ENCODE measurements at places on chromosomes 5 and 9. TPM values are rescaled to one million over a fixed set of nuclear protein-coding genes. Genes with fewer than 3 reads are reported as not detected.

DNA sequence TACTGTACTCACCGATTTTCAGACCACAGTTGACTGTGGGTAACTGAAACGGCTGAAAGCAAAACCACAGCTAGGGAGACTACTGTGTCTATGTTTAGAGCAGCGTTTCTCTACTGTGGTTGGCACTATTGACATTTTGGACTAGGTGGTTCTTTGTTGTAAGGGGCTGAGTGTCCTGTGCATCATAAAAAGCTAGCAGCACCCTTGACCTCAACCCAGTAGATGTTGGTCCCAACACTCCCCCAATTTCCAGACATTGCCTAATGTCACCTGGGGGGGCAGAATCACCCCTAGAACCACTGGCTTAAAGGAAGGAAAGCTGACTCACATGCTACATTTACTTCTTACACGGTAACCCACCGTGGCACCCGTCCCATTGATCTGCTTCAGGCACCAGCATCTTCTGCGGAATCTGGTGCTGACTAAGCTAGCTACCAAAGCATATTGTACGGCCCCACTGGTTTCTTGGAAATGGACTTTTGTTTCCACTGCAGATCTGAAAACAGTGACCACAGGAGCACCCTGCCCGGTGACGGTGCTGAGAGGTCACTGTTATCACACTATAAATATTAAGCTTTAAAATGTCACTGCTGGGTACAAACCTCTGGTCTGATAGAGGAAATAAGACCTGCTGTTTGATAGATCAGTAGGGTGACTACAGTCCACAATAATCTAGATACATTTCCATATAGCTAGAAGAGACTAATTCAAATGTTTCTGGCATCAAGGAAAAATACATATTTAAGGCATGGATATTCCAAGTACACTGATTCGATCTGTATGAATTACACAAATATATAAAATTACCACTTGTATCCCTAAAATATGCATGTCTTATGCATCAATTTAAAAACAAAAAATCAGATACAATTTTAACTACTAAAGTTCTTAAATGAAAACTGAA is 151.4 kb downstream of the HSD17B3 start:
- H3K4me3 ChIP-seq = no peak overlapping the region
- DNase-seq = peak; percentile 46
- peak overlapping the region; percentile 59 for H3K27ac ChIP-seq
- H3K4me1 ChIP-seq = peaks cover 6% of the 10 kb centered on the region

DNA sequence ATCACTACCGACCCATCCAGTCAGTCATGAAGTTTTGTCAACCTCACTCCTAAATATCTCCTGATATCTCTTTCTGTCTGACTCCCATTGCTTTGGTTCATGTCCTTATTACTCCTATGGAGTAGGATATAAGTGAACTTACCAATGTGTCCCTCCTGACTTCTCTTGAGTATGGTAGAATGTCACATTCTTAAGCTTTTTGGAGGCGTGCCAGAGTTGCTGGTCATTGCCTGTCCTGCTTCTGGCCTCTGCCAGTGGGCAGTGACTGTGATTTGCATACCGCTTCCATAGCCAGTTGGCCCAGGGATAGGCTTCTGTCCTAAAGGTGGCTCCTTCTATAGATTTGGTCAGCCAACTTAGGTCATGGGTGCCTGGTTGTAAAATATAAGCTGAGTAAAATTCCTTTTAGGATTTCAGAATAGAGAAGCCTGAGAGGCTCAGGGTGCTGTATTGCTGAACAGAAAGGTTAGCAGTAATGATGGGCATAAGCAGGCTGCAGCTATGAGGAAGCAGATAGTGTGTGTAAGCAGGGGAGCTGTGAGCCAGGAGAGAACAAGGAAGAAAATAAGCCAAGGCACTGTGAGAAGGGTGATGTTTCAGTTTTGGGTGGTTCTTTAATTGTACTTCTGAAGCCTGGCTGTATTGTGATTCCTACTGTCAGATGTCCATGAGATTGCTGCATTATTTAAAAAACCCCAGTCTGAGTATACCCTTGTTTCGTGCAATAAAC is 16.1 kb upstream of the MARCHF3 start:
- no peaks in the 10 kb centered on the region for H3K27me3 ChIP-seq
- H3K4me3 ChIP-seq = no peak overlapping the region
- H3K36me3 ChIP-seq = no peaks in the 10 kb centered on the region

- no peaks in the 10 kb centered on the region for H3K27me3 ChIP-seq
- no peaks in the 10 kb centered on the region for H3K4me1 ChIP-seq
- peaks cover 5% of the 10 kb centered on the region for H3K36me3 ChIP-seq
Observed at GRCh38 chr9:32455738-32456137, 70.3 kb downstream of the RIGI start.

DNA sequence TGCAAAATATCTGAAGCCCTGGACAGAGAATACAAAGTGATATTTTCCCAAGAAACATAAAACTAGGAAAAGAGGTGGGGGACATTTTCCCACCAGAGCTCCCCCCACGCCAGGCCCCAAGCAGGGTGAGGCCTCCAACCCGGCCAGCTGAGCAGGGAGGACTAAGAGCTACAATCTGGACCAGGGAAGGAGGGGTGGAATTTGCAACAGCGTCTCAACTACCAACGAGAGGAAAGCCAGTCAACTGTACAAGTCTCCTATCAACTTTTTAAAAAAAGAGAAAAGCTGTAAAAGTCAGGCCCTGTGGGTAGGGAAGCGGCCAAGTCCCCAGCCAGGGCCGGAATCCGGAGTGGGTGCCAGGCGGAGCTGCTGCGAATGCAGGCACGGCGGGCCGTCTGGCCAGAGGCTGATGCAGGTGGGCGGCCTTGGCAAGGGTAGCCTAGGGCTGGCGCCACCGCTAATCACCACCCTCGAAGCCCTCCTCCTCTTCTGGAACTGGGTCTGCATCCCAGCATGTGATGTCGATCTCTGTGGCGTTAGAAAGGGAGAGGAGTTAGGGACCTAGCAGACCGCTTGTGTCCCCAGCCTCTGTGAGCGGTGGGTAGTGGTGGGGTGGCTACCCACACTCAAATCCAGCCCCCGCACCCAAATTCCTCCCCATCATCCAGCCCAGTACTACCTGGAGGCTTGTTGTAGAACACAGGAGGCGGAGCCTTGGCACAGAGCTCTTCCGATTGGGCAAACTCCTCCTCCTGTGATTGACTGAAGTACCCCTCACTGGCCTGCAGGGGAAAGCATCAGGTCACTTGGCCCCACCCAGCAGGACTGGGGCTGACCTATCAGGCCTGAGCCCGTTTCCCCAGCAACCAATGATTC is 10.6 kb downstream of the PRR7 start:
- no peak overlapping the region for H3K4me3 ChIP-seq
- peak overlapping the region; percentile 25 for H3K27ac ChIP-seq
- peaks cover 10% of the 10 kb centered on the region for H3K4me1 ChIP-seq
- DNase-seq = peak; percentile 76
- H3K27me3 ChIP-seq = no peaks in the 10 kb centered on the region
- no peaks in the 10 kb centered on the region for H3K36me3 ChIP-seq

PCDHGB2 gene
- total RNA-seq = 2.1 TPM

CEP72 gene
- 4.3 TPM for total RNA-seq

All from transverse colon (tissue), 4 donors.